ENCODE measurements at places on chromosomes 7 and 10. TPM values are rescaled to one million over a fixed set of nuclear protein-coding genes. Genes with fewer than 3 reads are reported as not detected.

DNA sequence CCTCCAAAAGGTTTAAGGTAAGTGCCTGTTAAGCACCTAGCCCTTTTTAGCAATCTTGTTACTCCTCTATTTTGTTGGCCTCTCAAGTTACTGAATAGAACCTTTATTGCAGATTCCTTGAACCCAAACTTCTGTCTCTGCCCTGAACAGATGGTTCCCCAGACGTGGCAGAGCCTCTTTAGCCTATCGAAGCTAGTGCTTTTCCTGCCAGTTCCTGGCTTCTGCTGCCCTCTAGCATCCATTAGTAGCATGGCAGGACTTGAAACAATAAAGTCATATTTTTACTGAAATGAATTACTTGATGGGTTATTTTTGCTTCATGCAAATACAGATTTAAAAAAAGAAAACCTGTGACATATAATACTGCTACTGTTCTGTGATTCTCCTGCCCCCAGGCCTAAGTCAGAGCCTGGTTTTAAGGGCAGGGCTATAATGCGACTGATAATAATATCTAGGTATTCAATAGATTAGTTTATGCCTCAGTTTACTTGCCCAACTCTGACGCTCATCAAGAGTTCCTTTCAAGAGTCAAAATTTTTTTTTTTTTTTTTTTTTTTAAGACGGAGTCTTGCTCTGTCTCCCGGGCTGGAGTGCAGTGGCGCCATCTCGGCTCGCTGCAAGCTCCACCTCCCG is 84.3 kb upstream of the PHF14 start:
- no peaks in the 10 kb centered on the region for H3K36me3 ChIP-seq
- no peaks in the 10 kb centered on the region for H3K27me3 ChIP-seq
- no peak for DNase-seq
- H3K4me1 ChIP-seq = no peaks in the 10 kb centered on the region
- H3K27ac ChIP-seq = no peak overlapping the region

GRCh38 chr7:78178319-78178718 is 379.7 kb downstream of the PHTF2 start:
- no peak overlapping the region for H3K4me3 ChIP-seq
- no peak for DNase-seq
- H3K27me3 ChIP-seq = no peaks in the 10 kb centered on the region
- H3K27ac ChIP-seq = no peak overlapping the region
- H3K4me1 ChIP-seq = no peaks in the 10 kb centered on the region

GRCh38 chr10:48632166-48632565 is 27.3 kb upstream of the ARHGAP22 start:
- peaks cover 5% of the 10 kb centered on the region for H3K4me1 ChIP-seq
- no peak overlapping the region for H3K4me3 ChIP-seq
- H3K27me3 ChIP-seq = no peaks in the 10 kb centered on the region
- no peaks in the 10 kb centered on the region for H3K36me3 ChIP-seq
- no peak for DNase-seq

Gene INSIG1
- 16.4 TPM for total RNA-seq

Gene MYOF
- 16.0 TPM for total RNA-seq

DNA sequence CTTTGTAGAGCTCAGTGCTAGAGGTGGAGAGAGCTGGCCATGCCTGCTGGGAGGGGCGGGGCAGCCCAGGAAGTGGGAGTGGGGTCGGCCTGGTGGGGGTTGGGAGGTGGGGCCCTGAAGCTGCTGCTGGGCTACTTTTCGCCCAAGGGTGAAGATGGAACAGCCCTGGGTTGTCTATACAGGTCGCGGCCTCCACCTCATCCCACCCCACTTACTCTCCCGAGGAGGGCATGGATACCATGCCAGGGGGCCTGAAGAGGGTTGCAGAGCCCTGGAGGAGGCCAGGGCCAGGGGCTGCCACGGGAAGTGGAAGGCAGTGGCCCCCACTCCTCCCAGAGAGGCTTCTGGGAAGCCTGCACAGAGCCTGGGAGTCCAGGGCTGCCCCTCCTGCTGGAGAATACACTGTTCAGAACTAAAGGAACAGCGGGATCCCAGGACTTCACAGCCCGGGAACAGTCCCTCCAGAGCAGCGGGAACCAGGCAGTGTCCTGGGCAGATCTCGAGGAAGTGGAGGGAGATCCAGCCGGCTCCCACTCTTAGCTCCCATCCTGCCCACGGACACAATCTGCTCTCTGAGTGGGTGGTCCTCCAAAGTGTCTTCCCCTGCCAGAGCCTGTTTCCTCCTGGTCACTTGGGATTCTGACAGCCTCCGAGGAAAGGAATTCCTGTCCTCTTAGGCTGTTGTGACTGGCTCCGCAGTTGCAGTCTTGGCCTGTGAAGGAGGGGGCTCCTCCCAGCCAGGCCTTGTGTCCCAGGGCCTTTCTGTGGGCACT is 23.5 kb downstream of the MAT1A start:
- H3K4me3 ChIP-seq = no peak overlapping the region
- DNase-seq = no peak
- no peak overlapping the region for H3K27ac ChIP-seq
- H3K36me3 ChIP-seq = no peaks in the 10 kb centered on the region

Gene LRIT1
- total RNA-seq = not detected

DNA sequence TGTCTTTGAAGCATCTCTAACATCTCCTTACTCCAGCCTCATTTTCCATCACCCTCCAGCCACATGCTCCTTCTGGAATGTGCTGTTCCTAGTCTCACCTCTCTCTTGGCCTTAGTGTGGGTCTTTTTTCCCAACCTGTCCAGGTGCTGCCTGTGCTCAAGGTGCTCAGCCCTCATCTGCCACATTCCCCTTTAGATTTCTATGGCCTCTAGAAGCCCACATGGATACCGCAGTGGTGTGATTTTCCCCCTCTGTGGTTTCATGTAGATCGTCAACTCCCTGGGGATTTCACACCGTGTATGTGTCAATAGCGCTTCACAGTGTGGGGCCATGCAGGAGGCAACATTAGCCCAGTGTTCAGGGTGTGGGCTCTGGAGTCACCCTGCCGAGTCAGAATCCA is 32.5 kb downstream of the BMPER start:
- no peaks in the 10 kb centered on the region for H3K4me1 ChIP-seq
- no peaks in the 10 kb centered on the region for H3K36me3 ChIP-seq
- H3K4me3 ChIP-seq = no peak overlapping the region
- no peak overlapping the region for H3K27ac ChIP-seq

Gene GTPBP10
- total RNA-seq = 18.7 TPM

GRCh38 chr10:43202657-43203447 is 64.0 kb downstream of the RASGEF1A start:
- H3K4me3 ChIP-seq = peak overlapping the region; percentile 33
- DNase-seq = peak; percentile 75
- H3K27me3 ChIP-seq = peaks cover 9% of the 10 kb centered on the region
- H3K4me1 ChIP-seq = no peaks in the 10 kb centered on the region
- no peaks in the 10 kb centered on the region for H3K36me3 ChIP-seq
- no peak overlapping the region for H3K27ac ChIP-seq

Gene SLC18A3
- not detected for total RNA-seq

GRCh38 chr10:61840403-61840802 is 61.1 kb upstream of the ARID5B start:
- H3K27me3 ChIP-seq = no peaks in the 10 kb centered on the region
- H3K4me1 ChIP-seq = no peaks in the 10 kb centered on the region
- H3K4me3 ChIP-seq = no peak overlapping the region
- H3K36me3 ChIP-seq = no peaks in the 10 kb centered on the region
